ENCODE measurements at places on chromosomes 1 and 21.

DNA sequence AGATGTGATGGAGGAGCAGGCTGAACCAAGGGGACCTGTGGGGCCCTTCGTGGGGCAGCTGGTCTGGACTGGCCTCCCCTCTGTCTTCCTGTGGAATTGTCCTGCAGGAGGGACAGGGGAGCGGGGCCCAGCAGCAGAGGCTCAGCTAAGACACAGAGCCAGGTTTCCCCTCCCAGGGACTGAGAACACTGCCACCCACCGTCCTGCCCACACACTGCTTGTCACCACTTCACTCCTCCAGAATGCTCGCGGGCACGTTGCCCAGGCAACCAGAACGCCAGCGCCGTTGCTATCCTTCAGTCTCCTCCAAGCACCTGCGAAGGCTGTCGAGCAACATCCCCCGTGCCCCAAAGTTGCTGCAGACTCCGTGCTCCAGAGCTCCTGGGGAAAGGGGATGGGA, 46.4 kb downstream of the AJAP1 start:
- no peak for DNase-seq

DNA sequence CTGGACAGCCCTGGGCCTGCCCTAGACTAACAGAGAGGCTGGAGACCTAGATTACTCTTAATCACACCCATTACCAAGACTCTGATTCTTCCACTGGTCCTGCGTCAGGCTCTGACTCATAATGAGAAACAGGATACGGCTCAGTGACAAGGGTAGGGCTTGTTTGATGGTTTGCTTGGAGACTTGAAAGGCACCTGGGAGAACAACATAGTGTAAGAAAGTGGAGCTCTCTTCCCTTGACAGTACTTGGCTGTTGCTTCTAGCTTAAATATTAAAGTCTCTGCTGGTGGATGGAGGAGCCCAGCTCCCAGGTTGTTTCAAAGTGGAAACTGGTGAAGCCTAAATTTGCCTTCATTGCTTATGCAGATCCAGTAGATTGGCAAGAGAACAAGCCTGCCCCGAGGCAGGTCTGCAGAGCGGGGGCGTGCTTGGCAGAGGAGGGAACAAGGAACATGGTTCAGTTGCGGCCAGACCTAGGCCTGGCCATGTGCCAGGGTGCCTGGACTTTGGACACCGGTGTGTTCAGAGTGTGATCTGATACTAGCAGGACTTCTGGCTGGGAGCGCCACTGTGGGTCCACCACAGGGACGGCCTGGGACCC, 480.6 kb downstream of the CAMTA1 start:
- DNase-seq, result no peak

DNA sequence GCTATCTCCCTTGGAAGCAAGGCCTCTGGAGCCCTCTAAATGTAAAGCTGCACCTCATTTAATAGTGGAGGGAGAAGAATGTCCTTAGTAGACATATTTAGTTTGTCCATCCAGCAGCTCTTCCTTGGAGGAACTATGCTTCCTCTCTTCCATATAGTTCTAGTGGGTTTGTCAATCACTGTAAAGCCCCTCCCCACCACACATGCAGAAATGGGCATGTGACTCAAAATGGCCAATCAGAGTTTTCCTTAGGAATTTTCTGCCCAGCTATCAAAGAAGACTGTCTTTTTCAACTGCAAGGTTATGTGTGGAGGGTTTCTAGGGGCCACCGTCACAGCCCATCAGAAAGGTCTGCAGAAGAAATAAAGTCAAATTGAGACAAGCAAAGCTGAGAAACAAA, 175.5 kb downstream of the MIS18A start:
- no peak for DNase-seq

- no peak for DNase-seq
These were observed 213.5 kb downstream of the RPS6KC1 start for GRCh38 chr1:213264531-213264930.

DNA sequence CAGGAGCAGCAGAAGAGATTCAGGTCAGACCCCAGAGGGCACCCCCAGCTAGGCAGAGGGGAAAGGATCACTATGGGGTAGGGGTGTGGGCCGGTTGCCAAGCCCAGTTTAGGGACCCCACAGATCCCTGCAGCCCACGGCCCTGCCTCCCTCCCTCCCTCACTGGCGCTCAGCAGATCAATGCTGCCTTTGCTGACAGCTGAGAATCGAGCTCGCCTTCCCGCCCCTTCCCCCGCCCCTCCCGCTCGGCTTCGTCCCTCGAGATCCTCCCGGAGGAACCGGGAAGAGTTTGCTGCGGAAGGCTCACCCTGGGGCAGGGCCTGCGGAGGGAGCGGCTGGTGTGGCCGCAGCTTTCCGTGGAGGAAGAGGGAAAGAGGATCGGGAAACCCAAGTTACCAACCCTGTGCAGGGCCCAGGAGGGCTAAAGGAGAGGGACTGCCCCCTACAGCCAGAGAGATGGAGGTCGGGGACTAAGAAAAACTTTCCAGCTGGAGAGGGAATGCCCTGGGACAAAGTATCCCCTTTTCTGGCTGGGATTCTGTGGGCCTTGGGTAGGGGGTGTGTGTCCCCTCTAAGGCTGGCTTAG, 1.1 kb upstream of the KCNQ4 start:
- no peak for DNase-seq

DNA sequence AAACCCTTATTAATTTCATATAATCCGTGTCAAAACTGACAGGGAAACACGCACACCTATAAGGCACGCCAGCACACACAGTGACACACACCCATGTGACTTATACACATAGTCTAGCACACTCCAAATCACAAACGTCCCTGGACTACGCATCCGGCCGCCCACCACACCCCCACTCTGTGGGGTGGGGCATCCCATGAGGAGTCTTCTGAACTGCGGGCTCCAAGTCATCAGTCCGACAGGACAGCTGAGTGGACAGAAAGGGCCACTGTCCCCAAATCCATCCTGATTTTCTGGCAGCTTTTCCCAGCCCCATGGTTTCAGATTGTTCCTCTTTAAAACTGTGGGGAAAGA, 829 bp downstream of the PEA15 start:
- DNase-seq, result peak; percentile 7

- DNase-seq, result no peak
These were observed 83.8 kb downstream of the HS2ST1 start for GRCh38 chr1:86998280-86998679.

DNA sequence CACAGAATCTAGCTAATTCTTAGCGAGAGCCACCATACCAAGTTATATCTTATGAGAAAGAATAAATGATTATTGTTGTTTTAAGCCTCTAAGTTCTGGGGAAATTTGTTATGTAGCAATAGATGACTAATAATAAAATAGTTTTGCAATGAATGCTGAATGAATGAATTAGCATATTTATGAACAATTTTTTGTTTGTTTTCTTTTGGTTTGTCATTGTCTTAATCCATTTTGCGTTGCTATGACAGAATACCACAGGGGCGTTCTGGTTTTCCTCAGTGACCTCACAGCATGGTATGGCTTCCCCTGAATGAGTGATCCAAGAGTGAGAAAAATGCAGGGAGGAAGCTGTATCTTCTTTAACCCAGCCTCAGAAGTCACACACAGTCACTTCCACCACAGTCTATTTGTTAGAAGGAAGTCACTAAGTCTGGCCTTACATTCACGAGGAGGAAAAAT, 53.8 kb upstream of the HPDL start:
- no peak for DNase-seq

DNA sequence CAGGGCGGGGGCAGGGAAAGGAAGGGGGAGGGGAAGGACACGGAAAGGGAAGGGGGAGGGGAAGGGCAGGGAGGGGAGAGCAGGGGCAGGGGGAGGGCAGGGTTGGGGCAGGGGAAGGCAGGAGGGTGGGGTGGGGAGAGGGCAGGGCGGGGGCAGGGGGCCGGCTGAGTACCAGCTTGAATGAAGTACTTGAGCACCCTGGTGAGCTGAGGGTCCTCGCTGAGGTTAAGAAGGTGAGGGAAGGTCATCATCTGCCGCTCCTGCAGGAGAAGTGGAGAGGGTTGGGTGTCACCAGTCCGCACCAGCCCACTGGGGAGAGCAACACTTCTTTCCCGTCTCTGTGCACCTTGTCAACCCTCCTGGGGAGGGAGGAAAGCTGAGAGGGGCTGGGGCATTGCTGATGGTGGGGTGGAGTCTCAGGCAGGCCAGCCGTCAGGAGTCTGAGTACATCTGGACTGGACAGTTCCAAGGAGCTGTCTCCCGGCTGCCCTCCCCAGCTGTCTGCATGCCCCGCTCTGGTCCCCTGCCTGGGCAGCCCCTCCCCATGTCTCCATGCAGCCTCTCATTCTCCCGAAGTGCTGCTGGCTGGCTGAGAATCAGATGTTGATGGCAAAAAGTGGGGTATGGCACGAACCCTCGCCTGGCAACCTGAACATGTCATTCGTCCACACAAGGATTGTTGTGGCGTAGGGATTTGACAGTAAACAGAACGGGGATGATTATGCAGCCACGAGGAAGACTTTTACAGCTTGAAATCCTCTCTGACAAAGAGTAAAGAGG, 70.0 kb downstream of the SCCPDH start:
- no peak for DNase-seq

GRCh38 chr1:36525166-36525565, 42.5 kb upstream of the CSF3R start:
- no peak for DNase-seq

DNA sequence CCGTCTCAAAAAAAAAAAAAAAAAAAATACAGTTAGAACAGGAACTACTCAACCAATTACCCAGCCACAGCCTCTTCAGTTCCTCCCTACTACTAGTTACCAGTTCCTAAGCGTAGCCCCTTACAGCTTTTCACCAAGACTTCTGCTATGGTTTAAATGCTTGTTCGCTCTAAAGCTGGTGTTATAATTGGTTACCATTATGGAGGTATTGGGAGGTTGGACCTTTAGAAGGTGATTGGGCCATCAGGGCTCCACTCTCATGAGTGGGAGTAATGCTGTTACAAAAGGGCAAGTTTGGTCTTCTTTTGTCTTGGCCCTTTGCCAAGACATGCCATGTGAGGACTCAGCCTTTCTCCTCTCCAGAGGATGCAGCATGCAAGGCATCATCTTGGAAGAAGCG, 3.0 kb upstream of the SMPDL3B start:
- DNase-seq, result no peak

DNA sequence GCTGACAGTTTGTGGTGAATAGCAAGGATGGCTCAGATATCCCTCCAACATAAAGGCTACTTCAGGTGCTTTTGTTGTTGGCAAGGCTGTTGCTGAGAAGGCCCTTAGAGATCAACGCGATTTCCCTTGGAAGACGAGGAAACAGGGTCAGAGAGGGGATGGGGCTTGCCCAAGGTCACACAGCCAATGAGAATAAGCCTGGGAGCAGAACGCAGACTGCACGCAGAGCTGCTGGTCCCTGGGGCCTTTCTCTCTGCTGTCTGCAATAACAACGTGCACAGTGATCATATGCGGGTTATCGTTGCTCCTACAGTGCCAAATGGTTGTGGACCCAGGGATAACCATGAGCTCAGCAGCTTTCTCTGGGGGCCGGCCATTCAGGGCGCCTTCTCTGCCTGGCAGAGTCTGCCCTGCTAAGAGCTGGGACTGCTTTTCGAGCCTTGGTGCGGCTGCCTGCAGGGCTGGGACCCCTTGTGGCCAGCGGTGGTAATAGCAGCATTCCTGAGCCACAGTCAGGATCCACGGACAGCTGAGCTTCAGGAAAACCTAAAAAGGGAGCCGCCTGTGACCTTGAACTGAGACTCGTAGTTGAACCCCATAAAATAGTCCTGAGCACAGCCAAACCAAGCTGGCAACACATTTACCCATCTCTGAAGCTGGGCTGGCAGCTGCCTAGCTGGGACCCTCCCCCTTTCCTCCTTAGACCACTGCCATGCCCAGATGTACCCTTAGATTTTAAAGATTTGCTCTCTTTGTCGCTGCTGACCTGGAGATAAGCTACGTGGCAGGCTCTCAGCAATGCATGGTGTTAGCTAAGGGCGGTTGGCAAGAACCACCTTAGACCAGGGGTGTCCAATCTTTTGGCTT, 39.8 kb downstream of the HTR6 start:
- peak; percentile 44 for DNase-seq

GRCh38 chr21:39908265-39908923, 41.2 kb downstream of the PCP4 start:
- no peak for DNase-seq

GRCh38 chr1:113565621-113566020, 175.3 kb downstream of the MAGI3 start:
- no peak for DNase-seq

DNA sequence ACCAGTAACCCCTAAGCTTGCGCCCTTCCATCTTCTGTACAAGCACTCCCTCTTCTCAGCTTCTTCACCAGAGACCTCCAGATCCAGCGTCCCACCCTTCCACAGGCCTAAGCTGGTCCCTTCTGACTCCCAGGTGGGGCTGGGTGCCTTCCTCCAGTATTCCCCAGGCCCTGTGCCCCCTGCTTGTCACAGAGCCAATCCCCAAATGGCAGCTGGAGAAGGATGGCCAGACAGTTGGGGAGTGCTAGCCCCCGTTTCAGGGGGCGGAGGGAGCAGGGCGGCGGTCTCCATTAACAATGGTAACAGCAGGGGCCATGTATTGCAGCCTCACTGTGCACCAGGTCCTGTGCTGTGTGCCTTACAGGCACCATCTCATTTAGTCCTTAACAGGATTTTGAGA, 85.7 kb downstream of the KCNN3 start:
- DNase-seq, result no peak

DNA sequence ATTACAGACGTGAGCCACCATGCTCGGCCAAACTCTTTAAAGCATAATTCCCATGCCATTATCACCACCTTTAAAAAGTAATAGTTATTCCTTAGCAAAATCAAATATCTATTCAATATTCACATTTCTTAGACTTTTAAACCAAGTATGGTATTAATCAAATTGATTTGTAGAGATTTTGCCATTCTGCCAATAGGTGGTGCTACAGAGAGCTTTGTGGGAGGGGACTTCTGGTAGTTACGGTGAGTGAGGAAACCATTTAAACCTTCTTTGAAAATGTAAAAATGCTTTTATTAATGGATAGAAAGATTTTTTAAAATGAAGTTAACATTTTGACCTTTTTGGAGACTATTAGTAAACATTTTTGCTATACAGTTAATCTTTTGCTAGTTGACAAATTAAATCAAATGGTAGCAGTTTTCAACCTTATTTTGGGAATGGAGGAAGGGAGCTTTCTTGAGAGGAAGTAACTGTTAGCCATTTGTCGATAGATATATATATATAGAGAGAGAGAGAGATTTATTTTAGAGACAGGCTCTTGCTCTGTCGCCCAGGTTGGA, 19.3 kb downstream of the IARS2 start:
- DNase-seq, result no peak

- no peak for DNase-seq
These were observed 122.0 kb downstream of the TNNI3K start for GRCh38 chr1:74357150-74357549.

DNA sequence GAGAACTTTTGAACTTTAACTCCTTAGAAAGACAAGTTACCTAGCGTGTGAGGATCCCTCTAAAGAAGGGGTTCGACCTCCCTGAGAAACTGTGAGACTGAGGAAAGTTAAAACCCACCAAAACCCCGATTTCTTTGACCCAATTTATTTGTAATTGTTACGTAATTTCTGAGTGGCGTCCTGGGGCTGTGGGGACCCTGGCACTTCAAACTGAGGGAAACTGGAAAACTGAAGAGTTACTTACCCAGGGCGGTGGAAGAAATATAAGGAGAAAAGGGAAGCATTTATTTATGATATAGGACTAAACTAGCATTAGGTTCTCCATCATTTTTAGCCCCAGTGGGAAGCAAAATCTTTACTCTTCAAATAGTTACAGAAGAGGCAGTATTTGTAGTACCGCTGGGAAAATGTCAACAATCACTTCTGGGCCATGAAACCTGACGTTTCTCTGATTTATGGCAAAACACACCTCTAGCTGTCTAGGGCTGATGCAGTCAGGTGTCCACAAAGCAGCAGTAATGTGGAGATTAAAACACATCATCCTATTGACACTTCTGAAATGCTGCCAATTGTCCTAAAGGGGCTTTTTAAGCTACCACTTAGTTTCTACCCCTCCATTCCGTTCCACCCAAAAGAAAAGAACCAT, 430 bp downstream of the S100B start:
- DNase-seq, result no peak

Data from activated CD8-positive, alpha-beta memory T cell treated with anti-CD3 and anti-CD28 coated beads for 1 hour (primary cell).